ENCODE measurements at places on chromosomes 11 and 22.
A peak's percentile ranks its signal among the peaks of the same experiment; 100 is the strongest.

GRCh38 chr11:96277696-96278038 lies 65.3 kb downstream of the MAML2 start:
- ATAC-seq: no peak

DNA sequence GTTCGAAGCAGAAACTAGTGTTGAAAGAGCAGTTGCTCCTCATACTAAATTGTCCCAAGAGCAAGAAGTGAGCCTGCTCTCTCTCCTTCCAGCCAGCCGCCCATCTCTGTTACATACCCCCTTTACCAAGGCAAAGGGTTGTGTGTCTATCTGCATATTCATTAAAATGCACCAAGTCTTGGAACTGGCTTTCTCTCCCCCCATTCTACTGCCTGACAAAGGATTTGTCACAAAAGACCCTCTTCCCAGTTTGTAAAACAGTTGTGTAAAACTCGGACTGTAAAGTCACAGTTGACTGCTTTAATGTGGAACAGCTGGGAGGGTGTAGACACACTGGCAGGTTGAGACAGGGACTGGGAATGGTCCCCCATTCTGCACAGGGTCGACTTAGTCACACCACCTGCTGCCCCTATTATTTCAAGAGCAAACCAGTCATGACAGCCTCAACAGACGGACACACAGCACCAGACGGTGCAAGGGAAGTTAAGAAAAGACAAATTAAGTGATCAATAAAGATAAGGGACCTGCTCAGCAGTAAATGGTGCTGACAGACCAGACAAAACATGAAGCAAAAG lies 60.0 kb upstream of the HTATIP2 start:
- ATAC-seq: no peak

- ATAC-seq: peak; percentile 88
Measured at GRCh38 chr11:8566613-8567210, 27.3 kb downstream of the STK33 start.

GRCh38 chr11:102437727-102438126 lies 14.8 kb downstream of the TMEM123 start:
- ATAC-seq: no peak

DNA sequence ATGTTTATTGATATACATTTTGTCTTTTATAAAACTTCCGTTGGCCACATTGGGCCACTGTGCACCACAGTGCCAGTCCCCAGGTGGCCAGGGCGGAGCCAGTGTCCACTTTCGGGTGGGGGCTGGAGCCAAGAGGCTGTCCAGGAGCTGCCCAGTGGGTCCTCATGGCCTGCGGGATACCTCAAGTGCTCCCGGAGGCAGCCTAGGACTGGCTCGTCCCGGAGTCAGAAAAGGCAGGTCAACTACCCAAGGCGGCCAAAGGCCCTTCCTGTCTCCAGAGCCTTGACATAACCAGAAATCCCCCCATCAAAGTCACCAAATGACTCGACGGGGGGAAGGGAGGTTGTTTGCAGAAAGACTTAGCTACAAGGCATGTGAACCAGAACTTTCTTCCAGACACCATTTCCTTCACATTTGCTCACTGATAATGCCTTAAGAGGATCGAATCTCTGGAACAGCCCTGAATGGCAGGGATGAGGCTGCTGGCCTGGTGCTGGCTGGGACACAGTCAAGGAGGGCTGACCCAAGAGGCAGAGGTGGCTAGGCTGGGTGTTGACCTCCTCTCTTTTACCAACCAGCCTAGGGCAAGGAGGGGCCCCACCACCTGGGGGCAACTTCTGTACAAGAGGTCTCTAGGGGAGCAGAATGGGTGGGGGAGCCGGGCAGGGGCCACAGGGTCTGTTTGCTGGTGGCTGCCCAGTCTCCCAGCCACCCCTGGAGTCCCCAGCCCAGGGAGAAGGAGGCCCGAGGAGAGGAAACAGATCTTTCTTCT lies 8.4 kb downstream of the MRGPRF start:
- ATAC-seq: no peak

- no peak for ATAC-seq
Measured at GRCh38 chr22:20852503-20852902, 6.1 kb downstream of the PI4KA start.

All from esophagus mucosa (tissue), 1 donor.